ENCODE measurements at places on chromosomes 12 and 14.

- DNase-seq: no peak
These were observed 2.0 kb downstream of the YAF2 start for GRCh38 chr12:42236017-42236416.

GRCh38 chr12:94839347-94839746 lies 164.2 kb downstream of the NDUFA12 start:
- DNase-seq: no peak

DNA sequence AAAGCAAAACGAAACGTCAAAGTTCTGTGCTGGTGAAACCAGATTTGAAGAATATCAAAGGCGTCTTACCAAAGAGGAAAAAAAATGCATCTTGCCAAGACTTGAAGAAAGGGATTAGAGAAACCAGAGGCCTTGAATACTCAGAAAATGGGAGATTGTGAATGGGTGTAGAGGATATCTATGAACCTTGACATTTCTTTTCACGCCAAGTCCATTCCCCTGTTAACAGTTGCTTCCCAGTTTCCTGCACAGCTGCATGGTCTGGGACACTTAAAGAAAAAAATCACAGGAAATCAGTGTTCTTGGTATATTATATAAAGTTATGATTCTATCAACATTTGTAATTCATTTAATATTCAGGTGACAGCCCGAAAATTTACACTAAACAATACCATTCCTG lies 1.4 kb upstream of the GTF2A1 start:
- no peak for DNase-seq

- DNase-seq: no peak
These were observed 156.4 kb downstream of the PLCZ1 start for GRCh38 chr12:18581232-18581962.

DNA sequence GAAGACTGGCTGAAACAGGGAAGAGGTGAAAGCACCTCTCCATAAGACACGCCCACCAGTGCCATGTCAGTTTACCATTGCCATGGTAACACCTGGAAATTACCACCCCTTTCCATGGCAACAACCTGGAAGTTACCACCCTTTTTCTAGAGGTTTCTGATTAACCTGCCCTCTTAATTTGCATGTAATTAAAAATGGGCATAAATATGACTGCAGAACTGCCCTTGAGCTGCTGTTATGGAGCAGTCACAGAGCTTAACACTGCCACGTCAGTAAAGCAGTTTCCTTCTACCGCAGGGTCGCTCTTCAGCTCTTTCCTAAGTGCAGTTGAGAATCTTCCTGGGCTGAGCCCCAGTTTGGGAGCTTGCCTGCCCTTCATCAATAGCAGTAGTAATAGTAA lies 55.2 kb downstream of the RASSF3 start:
- DNase-seq: no peak

DNA sequence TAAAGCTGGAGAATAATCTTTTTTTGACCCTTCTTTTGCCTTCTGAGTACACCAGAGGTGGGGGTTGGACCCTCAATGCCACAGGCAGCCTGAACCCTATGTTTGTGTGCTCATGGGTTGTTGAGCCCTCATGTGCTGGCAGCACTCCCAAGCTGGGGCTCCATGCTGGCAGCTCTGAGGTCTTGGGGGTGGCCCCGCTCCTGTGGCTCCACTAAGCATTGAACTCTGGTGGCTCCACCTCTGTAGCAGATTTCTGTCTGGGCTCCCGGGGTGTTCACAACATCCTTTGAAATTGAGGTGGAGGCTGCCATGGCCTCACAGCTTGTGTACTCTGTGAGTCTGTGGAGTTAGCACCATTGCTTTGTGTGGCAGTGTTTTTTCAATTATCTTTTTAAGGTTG lies 557.4 kb upstream of the SEL1L start:
- DNase-seq: no peak

GRCh38 chr14:31660728-31661127 lies 99.5 kb downstream of the NUBPL start:
- DNase-seq: no peak

- DNase-seq: no peak
These were observed 14.8 kb upstream of the PPP1R1A start for GRCh38 chr12:54603173-54603814.

DNA sequence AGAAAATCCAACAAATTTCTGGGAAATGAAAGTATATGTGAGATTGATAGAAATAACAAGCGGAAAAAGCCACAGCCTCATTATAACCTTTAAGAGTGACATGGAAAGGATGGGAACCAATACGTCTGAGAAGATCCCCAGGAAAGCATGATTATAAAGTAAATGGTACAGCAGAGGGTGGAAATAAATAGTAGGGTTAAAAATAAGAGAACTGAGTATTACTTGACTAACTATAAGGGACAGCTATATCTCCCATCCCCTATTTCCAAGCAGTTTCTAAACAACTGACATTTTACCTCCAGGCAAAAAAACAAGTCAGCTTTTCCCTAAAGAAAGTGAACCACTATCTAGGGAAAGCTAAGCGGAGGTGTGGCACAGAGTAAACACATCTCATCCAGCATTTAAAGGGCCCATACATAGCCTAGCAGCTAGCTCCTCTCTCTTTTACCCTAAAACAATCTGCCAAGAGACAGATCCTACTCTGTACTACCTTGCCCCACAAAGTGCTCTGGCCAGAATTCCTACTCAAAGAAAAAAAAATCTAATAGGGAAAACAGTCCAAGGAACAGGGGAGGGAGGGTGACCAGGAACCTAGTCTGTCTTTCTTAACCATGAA lies 11.2 kb downstream of the OSBPL8 start:
- DNase-seq: no peak

- DNase-seq: no peak
These were observed 155.0 kb downstream of the GCH1 start for GRCh38 chr14:54747616-54748015.

Data from iPS DF 19.7 (cell line).